Heart right ventricle (tissue), 16 donors: ENCODE measurements at places on chromosomes 12 and 14. TPM values are rescaled to one million over a fixed set of nuclear protein-coding genes. Genes with fewer than 3 reads are reported as not detected.

DNA sequence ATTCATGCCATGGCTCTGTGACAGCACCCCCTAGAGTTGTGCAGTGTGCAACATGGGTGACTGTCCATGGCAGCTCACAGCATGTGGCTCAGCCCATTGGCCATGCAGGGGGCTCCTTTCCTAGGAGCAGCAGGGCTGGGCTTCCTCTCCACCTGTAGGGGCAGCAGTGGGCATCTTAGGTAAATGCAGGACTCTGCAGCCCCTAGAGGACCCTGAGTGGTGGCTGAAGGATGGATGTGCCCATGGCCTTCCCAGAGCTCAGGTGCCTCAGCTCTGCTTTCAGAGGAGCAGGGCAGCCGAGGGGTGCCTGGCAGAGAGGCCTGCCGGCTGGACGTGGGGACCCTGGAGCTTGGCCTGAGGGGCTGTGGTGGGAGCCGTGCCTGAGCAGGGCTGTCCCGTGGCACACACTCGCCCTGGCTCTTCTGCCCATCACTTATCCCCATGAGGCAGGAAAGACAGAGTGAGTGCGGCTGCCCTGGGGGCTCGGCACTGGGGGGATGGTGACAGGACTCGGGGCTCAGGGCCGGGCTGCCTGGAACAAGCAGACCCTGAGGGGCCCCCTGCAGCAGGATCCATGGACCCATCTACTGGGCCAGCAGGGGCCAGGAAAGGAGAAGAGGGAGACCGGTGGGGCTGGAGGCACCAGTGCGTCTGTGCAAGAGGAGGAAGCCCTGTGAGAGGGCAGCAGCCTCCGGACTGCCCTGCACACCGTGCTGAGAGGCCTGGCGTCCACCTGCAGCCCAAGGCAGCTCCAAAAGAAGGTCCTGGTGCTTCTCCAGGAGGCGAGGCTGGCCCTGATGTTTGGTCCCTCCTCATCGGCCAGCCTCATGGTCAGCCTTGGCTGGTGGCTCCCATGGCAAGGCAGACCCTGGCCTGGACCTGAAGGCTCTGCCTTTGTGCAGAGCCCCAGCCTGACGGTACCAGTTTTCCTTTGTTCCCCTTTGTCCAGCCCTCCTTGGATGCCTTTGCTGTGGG, 7.6 kb downstream of the ADSS1 start:
- no peak overlapping the region for H3K4me3 ChIP-seq
- H3K27me3 ChIP-seq = no peaks in the 10 kb centered on the region
- H3K27ac ChIP-seq = peak overlapping the region; percentile 88
- peaks cover 66% of the 10 kb centered on the region for H3K4me1 ChIP-seq

DNA sequence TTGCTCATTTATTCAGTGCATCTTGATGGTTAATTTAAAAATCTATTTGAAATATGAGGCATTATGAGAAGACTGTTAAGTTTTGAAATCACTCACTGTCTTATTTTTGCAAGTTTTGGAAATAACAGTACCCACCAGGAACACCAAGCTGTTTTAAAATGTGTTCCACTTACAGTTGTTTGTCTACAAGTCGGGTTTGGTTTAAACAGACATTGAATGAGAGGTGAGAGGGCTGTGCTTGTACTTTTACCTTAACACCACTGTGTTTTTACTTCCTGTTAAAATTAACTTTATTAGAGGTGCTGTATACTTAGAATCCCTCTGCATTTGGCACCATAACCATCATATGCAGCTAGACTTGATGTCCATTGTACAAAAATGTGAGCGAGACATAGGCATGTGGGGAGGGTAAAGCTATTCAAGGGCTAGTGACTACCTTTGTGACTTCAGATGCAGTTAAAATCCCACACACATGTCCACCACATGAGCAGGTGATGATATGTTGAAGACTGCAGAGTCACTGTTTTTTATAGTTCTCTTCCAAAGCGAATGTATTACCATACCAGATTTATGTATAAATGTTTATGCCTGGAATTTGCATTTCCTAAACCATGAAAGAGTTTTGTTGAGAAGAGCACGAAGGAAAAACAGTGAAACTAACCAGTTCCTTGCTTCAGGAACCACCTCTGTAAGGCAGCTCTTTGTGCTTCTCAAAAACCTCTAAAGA, 12.9 kb downstream of the ELK3 start:
- no peak overlapping the region for H3K4me3 ChIP-seq
- H3K27me3 ChIP-seq = no peaks in the 10 kb centered on the region
- DNase-seq = no peak
- no peaks in the 10 kb centered on the region for H3K4me1 ChIP-seq

GRCh38 chr14:54050759-54051158, 94.1 kb upstream of the BMP4 start:
- no peaks in the 10 kb centered on the region for H3K27me3 ChIP-seq
- H3K4me3 ChIP-seq = no peak overlapping the region
- H3K4me1 ChIP-seq = no peaks in the 10 kb centered on the region
- no peaks in the 10 kb centered on the region for H3K36me3 ChIP-seq
- no peak for DNase-seq

GRCh38 chr12:131139363-131140068, 185.8 kb downstream of the ADGRD1 start:
- H3K4me3 ChIP-seq = no peak overlapping the region
- no peak overlapping the region for H3K27ac ChIP-seq
- H3K27me3 ChIP-seq = no peaks in the 10 kb centered on the region
- H3K36me3 ChIP-seq = peaks cover 43% of the 10 kb centered on the region

GRCh38 chr12:26782372-26783130, 50.4 kb downstream of the ITPR2 start:
- no peak overlapping the region for H3K4me3 ChIP-seq
- peaks cover 9% of the 10 kb centered on the region for H3K4me1 ChIP-seq
- DNase-seq = no peak

- H3K27ac ChIP-seq = no peak overlapping the region
- H3K4me1 ChIP-seq = no peaks in the 10 kb centered on the region
- DNase-seq = no peak
- H3K27me3 ChIP-seq = no peaks in the 10 kb centered on the region
- H3K36me3 ChIP-seq = no peaks in the 10 kb centered on the region
Measured at GRCh38 chr14:24267516-24267915, 3.9 kb downstream of the RABGGTA start.

GRCh38 chr12:92673756-92674155, 29.0 kb upstream of the PLEKHG7 start:
- no peak overlapping the region for H3K27ac ChIP-seq
- H3K4me1 ChIP-seq = no peaks in the 10 kb centered on the region
- H3K36me3 ChIP-seq = no peaks in the 10 kb centered on the region
- no peak overlapping the region for H3K4me3 ChIP-seq
- DNase-seq = no peak

GRCh38 chr12:54998958-54999510, 14.5 kb upstream of the TESPA1 start:
- H3K4me3 ChIP-seq = no peak overlapping the region
- H3K4me1 ChIP-seq = no peaks in the 10 kb centered on the region
- peaks cover 27% of the 10 kb centered on the region for H3K27me3 ChIP-seq
- DNase-seq = no peak
- H3K36me3 ChIP-seq = no peaks in the 10 kb centered on the region

GRCh38 chr14:77883131-77883846, 83.4 kb downstream of the ADCK1 start:
- H3K27me3 ChIP-seq = no peaks in the 10 kb centered on the region
- H3K4me1 ChIP-seq = peaks cover 41% of the 10 kb centered on the region
- H3K27ac ChIP-seq = peak overlapping the region; percentile 19
- no peak overlapping the region for H3K4me3 ChIP-seq
- no peaks in the 10 kb centered on the region for H3K36me3 ChIP-seq

DNA sequence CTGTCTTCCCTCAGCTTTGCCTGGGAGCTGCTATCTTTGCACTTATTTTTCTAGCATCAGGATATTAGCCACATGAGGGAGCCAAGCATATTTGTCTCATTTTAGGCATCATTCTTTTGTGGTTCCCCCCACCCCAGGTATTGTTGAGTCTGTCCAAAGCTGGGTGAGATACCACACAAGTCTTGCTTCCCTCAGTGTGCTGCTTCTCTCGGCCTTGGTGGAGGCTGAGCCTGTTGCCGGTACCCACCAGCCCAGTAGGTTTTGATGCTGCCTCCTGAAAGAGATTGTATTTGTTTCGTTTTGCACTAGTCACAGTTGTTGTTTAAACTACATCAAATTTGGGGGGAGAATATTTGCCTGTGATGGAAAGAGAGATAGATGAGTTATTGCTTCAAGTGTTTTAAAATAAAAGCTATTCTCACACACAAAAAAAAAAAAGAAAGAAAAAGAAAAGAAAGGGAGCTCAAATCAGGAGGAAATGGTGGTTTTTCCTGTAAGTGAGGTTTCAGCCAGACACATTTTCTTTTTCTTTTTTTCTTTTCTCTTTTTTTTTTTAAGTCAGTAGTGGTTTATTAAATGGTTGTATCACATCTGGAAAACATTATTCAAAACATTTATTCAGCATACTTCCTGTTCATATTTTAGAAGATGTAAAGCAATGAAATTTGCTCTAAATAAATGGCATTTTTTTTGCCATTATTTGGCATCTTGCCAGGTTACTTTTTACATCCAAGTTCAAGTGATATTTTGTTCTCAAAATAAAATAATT, 58.5 kb downstream of the SLC4A8 start:
- H3K27ac ChIP-seq = no peak overlapping the region
- H3K4me1 ChIP-seq = no peaks in the 10 kb centered on the region
- H3K36me3 ChIP-seq = no peaks in the 10 kb centered on the region
- no peak overlapping the region for H3K4me3 ChIP-seq
- DNase-seq = no peak

DNA sequence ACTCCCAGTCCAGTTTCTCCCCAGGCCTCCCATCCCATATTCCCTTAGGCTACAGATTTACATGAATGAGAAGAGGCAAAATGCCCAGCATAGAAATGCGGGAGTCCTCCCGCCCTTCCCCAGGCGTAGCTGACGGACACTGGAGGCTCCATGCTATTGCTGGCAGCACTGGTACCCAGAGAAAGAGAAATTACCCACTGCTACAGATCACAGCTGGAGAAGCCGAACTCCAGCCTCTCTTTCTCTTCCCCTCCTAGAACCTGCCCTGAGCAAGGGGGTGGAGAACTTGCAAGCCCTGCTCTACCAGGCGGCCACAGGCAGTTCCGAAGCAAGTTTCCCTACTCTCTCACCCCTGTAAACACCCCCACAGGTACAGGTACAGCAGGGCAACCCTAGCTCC, 3.6 kb downstream of the LTBR start:
- H3K4me1 ChIP-seq = peaks cover 49% of the 10 kb centered on the region
- H3K27me3 ChIP-seq = no peaks in the 10 kb centered on the region
- DNase-seq = no peak
- H3K36me3 ChIP-seq = no peaks in the 10 kb centered on the region

GRCh38 chr12:83059107-83059506, 372.4 kb downstream of the TMTC2 start:
- no peaks in the 10 kb centered on the region for H3K4me1 ChIP-seq
- H3K36me3 ChIP-seq = no peaks in the 10 kb centered on the region
- no peak overlapping the region for H3K4me3 ChIP-seq
- no peak for DNase-seq

DNA sequence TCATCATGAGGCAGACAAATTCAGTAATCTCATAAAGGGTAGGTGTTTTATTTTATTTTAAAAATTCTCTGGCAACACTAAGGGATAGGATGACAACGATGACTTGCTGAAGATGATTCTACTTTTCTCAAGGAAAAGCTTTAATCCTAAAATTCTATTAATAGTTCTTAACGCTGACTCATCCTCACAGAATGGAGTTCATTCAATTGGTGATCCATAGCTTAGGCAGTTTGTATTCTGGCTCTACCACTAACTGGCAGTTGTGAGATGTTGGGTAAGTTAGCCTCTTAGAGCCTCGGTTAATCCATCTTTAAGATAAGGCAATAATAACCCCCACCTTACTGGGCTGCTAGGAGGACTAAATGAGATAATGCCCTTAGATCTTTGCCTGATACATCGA, 116.3 kb downstream of the RTN1 start:
- no peak overlapping the region for H3K27ac ChIP-seq
- H3K4me1 ChIP-seq = no peaks in the 10 kb centered on the region
- no peak for DNase-seq
- no peaks in the 10 kb centered on the region for H3K27me3 ChIP-seq
- H3K4me3 ChIP-seq = no peak overlapping the region

- no peaks in the 10 kb centered on the region for H3K36me3 ChIP-seq
- no peak for DNase-seq
- peaks cover 13% of the 10 kb centered on the region for H3K4me1 ChIP-seq
- H3K4me3 ChIP-seq = no peak overlapping the region
- H3K27me3 ChIP-seq = no peaks in the 10 kb centered on the region
Measured at GRCh38 chr14:93076755-93077154, 39.0 kb downstream of the ITPK1 start.

DNA sequence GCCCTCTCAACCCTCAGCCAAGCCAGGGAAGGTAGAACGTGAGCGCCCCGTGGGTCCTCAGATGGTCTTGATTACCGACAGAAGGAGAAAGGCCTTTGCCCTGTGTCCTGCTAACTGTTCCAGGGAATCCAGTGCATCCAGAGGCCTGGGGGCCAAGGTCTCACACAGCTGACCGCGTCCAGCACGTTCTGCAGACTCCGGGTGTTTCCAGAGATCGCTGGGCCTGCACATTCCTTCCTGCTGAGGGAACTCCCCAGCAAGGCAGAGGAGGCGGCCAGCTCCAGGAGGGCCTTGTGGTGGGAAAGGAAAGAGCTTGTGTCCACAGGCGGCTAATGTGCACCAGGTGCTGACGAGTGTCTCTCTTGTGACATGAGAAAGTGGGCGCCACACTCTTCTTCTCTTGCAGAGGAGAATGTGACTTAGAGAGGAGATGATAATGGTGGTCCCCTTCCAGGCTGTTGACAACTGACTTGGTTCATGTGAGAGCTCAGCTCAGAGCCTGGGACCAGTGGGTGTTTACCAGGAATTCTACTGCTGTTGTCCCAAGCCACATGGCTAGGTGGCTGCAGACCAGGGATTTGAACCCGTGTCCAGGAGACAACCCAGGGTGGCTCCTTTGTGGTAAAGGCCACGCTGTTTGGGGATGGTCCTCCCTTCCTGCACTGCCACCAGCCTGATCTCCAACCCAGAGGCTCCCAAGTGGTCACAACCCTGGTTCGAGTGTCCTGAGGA, 46.8 kb upstream of the DLK1 start:
- peaks cover 56% of the 10 kb centered on the region for H3K4me1 ChIP-seq
- peak overlapping the region; percentile 83 for H3K27ac ChIP-seq
- H3K36me3 ChIP-seq = no peaks in the 10 kb centered on the region
- H3K4me3 ChIP-seq = no peak overlapping the region
- DNase-seq = peak; percentile 64
- no peaks in the 10 kb centered on the region for H3K27me3 ChIP-seq

The CLEC4A gene
- polyA plus RNA-seq = 0.51 TPM

The RNASE1 gene
- 342 TPM for polyA plus RNA-seq

The KCNC2 gene
- not detected for polyA plus RNA-seq

The SERPINA10 gene
- polyA plus RNA-seq = not detected

The CLEC4D gene
- polyA plus RNA-seq = 0.17 TPM

The C3AR1 gene
- 4.4 TPM for polyA plus RNA-seq
